HCT116 (cell line): ENCODE measurements at places on chromosomes 4 and X.

- no peak for DNase-seq
Measured at GRCh38 chr4:148868191-148868590, 426.0 kb upstream of the NR3C2 start.

DNA sequence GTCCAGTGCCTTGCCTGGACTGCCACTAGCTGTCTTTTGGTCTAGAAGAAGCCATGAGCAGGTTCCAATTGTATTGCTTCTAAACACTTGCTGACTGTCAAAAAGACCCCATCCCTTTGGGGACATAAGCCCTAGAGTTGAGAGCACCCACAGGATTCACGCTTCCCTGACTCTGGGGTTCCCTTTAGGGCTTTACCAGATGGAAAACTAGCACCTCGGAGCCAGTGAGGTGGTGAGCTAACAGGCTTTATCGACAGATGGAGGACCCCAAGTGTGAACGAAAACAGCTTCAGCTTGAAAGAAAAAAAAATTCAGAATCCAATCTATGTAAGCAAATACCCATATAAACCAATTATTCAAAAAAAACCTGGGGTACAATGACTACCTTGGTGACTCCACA, 90.8 kb downstream of the NAA11 start:
- no peak for DNase-seq

GRCh38 chr4:106869551-106869950, 166.6 kb downstream of the DKK2 start:
- no peak for DNase-seq

GRCh38 chrX:17187136-17187756, 187.8 kb upstream of the NHS start:
- DNase-seq = no peak

- no peak for DNase-seq
Measured at GRCh38 chr4:41102414-41103092, 111.8 kb downstream of the APBB2 start.

- no peak for DNase-seq
Measured at GRCh38 chrX:38086451-38087215, 80.3 kb downstream of the SYTL5 start.
